ENCODE measurements at places on chromosomes 4 and X.

GRCh38 chr4:71607780-71608677 is 175.8 kb downstream of the GC start:
- no peak for DNase-seq

DNA sequence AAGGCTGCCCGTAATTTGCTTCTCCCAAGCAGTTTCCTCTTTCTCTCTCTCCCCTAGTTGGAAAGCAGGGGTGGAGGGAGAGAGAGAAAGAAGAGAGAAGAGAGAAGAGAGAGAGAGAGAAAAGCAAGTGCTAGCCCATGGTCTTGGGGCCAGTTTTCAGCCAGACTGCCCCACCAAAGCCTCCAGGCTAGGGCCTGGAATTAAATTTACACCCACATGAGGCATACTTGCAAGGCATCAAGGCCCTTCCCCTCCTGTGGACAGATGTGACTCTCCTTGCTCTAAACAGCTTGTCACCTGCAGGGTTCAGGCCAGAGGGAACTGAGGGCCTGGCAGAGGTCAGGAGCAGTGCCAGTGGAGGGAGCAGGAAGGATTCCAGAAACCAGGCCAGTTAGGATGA is 1.7 kb upstream of the CXCR3 start:
- DNase-seq, result no peak

GRCh38 chrX:108285356-108285755 is 152.9 kb downstream of the COL4A6 start:
- no peak for DNase-seq

DNA sequence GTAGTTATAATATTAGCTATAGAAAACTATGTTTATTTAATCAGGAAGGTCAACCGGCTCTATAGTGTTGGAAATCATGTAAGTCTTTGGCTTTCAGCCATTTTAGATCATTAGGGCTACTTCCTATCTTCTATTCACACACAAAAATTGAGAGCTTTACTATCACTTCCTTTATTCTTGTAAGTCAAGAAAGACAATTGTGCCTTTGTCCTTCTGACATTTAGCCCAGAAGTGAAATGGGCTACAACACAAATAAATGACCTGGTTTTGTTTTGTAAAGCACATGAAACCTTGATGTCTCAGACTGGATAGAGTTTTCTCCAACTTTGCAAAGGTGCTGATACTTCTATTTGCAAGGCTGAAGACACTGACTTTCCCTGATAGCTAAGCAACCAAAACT is 122.4 kb upstream of the ACSL4 start:
- no peak for DNase-seq

DNA sequence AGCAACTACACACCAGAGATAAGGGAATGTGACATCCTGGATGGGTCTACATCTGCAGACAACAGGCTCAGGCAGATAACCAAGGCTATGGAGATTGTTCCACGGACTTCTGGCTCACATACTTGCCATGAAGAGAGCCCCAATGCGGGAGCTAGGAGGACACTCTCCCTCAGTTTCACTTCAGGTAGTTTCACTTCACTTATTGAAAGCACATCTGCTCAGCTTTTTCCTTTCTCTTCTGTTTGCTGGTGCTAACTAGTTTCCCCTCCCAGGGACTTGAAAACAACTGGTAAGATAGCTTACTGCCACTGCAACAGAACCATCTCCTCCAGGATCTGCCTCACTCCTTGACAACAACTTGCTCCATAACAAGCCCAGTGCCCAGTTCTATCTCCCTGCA is 1.4 kb upstream of the CT47C1 start:
- no peak for DNase-seq

GRCh38 chr4:149604827-149605226 is 210.8 kb downstream of the IQCM start:
- DNase-seq, result no peak

DNA sequence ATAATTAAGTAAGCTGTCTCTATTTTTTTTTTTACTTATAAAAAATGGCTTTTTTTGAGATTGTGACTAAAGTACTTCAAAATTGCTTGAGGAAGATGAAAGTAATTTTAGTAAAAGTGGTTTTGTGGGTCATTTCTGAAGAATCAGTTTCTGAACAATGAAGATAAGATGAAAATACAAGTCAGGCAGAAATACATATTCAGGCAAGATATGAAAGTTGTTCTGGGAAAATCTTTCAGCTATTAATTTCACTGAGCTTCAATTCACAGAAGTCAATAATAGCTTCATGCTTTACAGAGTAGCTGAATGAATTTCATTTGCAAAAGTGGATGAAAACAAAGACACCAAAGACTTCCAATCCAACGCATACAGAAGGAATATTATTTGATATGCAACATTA is 305.2 kb upstream of the ARSJ start:
- DNase-seq, result no peak

DNA sequence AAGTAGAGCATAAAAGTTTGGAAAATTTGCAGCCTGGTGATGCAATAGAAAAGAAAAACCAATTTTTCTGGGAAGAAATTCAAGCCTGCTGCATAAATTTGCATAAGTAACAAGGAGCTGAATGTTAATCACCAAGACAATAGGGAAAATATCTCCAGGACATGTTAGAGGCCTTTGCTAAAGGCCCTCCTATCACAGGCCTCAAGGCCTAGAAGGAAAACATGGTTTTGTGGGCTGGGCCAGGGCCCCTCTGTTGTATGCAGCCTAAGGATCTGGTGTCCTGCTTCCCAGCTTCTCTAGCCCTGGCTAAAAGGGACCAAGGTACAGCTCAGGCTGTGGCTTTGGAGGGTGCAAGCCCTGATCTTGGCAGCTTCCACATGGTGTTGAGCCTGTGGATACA is 6.2 kb upstream of the RTL3 start:
- no peak for DNase-seq

DNA sequence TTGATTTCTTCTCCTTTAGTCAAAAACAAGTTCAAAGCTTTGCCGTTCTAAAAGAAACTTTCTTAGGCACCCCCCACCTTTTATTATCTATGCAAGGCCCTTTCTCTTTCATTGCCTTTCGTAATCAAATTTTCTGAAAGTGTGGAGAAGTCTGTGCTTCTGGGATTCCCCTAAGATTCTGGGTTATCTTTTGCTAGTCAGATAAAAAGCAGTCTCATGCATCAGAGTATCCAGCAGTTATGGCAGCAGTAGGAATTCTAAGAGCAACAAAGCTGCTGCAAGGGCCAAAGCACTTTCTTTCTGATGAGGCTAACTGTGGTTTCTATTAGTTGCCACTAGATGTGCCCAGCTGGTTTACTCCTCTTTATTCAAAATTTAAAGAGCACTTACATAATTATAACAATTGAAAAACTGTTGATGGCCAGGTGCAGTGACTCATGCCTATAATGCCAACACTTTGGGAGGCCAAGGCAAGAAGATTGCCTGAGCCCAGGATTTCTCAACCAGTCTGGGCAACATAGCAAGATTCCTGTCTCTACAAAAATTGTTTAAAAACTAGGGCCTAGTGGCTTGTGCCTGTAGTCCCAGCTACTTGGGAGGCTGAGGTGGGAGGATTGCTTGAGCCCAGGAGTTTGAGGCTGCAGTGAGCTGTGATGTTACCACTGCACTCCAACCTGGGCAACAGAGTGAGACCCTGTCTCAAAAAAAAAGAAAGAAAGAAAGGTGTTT is 296.2 kb downstream of the PAPSS1 start:
- DNase-seq, result no peak

DNA sequence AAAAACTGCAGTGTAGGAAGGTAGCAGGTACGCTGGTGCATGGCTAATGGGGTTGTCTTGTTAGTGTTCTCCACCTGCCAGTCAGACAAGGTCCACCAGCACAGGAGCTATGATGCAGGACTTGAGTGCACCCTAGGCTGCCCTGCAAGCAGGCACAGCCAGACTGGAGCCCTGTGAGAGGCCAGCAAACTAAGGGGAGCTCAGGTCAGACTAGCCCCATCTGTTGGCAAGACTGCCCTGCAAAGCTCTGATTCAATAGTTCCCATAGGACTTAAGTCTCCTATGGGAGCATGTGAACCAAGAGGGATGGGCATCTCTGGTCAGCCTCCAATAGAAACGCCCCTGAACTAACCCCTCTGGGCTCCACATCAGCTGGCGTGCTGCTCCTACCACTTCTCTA is 1307.3 kb downstream of the C4orf33 start:
- no peak for DNase-seq

DNA sequence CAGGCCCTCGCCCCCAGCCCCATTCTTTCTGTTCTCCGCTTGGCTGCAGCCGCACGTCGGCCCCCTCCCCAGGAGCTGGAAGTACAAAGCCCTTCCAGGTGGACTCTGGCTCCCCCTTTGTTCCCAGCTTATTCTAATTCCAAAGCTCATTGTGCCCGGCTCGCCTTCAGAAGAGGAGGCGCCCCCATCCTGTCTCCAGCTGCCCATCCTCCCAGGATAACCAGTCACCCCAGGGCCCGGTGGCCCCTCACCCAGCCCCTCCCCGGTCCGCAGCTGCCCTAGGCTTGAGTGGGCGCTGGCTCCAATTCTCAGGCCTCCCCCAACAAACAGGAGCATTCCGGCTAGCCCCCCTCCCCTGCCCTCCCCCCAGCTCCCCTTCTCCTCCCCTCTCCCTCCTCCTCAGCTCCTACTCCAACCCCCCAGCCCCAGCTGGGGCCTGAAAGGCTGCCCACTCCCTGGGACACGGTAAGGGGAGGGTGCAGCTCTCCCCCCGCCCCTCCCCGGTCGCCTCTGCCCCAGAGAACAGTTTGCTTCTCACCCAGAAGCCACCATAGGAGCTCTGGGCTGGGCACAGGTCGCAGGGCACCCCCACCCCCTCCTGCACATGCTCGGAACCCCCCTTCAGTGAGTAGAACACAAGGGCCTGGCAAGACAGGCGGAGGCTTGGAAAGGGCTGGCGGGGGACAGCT is 3.1 kb upstream of the SLC6A8 start:
- DNase-seq, result no peak

DNA sequence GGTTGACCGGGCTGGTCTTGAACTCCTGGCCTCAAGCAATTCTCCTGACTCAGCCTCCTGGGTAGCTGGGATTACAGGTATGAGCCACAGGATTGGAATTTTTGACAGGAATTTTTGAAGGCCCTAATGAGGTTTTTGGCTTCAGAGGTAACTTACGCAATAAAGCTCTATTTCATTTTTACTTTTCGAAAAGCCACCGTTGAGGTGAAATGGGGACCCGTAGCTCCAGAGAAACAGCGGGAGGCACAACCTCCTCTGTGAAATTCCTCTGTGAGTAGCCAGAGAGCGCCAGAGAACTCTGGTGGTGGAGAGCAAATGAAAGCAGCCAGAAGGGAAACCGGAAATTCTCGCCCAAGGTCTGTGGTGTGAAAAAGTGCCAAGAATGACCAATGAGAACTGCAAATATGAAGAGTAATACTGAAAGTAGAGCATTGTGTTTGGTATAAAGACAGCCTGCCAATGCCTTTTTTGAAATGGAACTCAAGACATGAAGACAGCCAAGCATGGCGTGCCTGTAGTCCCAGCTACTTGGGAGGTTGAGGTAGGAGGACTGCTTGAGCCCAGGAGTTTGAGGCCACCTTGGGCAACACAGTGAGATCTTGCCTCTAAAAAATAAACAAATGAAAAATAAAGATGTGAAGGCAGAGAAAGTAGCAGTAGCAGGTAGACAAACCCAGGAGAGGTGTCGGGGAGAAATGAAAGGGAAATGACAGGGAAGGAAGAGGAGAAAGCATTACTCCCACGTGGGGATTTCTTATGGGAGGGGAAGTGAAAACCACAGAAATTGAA is 33.0 kb upstream of the TMEM131L start:
- no peak for DNase-seq

DNA sequence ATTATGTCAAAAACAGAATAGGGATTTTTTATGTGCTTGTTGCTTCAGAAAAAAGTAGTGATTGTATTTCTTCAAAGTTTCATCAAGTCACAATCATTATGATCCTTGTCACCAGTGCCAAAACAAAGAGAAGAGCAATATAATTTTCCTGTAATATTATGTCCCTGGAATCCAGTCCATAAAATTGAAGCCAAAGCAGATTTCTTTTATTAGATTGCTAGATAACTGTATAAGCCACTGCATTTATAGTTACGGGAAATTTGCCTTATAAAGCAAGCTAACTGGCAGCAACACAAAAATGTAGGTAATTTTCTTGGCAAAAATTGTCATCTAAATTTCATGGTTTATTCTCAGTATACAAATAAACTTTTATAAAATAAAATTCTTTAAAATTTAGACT is 296.1 kb upstream of the ANKRD50 start:
- DNase-seq, result no peak

GRCh38 chr4:66416425-66416824 is 746.1 kb upstream of the EPHA5 start:
- no peak for DNase-seq

DNA sequence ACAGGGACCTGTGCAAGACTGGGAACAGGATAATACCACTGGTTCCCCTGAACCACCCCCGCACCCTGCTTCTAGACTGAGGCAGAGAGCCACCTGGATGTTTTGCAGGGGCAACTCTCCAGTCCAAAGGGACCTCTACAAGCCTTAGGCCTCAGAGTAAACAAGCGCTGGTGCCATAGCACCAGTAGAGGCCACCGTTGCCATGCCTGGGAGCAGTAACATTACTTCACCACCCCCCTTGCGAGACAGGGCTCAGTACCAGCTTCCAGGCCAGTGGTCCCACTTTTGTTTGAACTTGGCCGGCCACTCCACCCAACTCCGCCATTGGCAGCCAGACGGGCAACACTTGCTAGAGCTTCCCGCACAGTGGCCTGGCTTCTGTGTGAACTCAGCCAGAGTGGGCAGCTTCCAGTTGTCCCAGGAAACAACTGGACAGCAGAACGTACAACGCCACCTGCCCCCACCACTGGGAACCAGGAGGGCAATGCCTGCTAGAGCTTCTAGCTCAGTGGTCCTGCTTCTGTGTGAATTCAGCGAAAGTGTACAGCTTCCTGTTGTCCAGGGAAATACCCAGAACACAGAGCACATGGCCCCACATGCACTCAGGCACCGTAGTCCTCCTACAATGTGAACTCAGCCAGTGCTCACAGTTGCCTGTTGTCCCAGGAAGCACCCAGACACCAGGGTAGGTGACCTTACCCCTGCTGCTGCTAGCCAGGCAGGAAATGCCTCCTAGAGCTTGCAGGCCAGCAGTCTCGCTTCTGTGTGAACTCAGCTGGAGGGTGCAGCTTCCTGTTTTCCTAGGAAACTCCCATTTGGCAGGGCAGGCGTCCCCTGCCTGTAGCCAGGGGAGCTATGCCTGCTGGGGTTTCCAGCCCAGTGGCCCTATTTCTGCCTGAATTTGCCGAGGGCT is 39.9 kb upstream of the PCDH19 start:
- DNase-seq, result no peak

Data from cortex of kidney (tissue), 1 donor.